ENCODE measurements at places on chromosomes 6 and 20. TPM values are rescaled to one million over a fixed set of nuclear protein-coding genes. Genes with fewer than 3 reads are reported as not detected.

GRCh38 chr20:63934271-63935068 is 21.7 kb downstream of the UCKL1 start:
- DNase-seq: no peak

GRCh38 chr6:2594868-2595267 is 155.9 kb downstream of the MYLK4 start:
- no peak for DNase-seq

- DNase-seq: no peak
These were observed 14.9 kb upstream of the BHLHE23 start for GRCh38 chr20:63021356-63022321.

DNA sequence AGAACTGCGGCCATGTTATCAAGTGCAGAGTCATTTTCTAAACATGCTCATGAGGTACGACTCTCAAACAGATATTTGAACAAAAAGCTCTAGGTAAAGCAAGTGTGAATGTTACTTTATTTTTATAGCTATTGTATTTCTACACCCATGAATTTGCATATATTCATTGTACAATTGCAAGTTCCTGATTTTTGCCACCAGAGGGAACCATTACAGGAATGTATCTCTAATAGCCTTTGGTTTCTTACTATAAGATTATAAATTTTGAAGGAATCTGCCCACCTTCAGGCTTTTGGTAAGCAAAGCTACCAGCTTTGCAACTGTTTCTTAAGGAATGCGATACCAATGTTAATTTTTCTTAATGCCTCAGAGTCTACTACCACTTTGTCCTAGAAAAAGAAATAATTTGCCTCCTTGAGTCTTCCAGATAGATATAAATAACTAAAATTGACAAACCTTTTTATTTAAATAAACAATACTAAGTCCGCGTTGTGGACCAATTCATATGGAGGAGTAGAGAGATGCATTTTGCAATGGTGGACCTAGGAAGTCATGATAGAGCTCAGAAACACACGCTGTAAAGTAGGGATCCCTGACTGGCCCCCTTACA is 125.4 kb upstream of the SAMD5 start:
- no peak for DNase-seq

- no peak for DNase-seq
These were observed 479.7 kb upstream of the MARCKS start for GRCh38 chr6:113377362-113377942.

Gene TRIM31
- total RNA-seq: not detected

Gene PSORS1C2
- total RNA-seq: not detected

Gene ADGRG6
- total RNA-seq: 1.0 TPM

Gene CLVS2
- not detected for total RNA-seq
